Pulmonary artery endothelial cell (primary cell): ENCODE measurements at places on chromosomes 6 and 20. TPM values are rescaled to one million over a fixed set of nuclear protein-coding genes. Genes with fewer than 3 reads are reported as not detected.

- DNase-seq: no peak
Observed at GRCh38 chr6:117425431-117426153, at the start of gene ROS1. Gene ROS1, minus strand, starts transcription at chr6:117425942. Its CDS starts 286 bp downstream, at chr6:117425656.

GRCh38 chr6:36120539-36120938 is 9.8 kb upstream of the MAPK13 start:
- DNase-seq: no peak

GRCh38 chr20:45138561-45139300 is 14.5 kb upstream of the WFDC12 start:
- no peak for DNase-seq

Gene TUBB1
- not detected in 2 replicates for total RNA-seq

- DNase-seq: no peak
Observed at GRCh38 chr20:61879303-61879620, 186.4 kb downstream of the TAF4 start.

- no peak for DNase-seq
Observed at GRCh38 chr20:54118220-54119001, 48.0 kb upstream of the BCAS1 start.

Gene BMP2
- 16.1 and 24.2 TPM in 2 replicates for total RNA-seq

DNA sequence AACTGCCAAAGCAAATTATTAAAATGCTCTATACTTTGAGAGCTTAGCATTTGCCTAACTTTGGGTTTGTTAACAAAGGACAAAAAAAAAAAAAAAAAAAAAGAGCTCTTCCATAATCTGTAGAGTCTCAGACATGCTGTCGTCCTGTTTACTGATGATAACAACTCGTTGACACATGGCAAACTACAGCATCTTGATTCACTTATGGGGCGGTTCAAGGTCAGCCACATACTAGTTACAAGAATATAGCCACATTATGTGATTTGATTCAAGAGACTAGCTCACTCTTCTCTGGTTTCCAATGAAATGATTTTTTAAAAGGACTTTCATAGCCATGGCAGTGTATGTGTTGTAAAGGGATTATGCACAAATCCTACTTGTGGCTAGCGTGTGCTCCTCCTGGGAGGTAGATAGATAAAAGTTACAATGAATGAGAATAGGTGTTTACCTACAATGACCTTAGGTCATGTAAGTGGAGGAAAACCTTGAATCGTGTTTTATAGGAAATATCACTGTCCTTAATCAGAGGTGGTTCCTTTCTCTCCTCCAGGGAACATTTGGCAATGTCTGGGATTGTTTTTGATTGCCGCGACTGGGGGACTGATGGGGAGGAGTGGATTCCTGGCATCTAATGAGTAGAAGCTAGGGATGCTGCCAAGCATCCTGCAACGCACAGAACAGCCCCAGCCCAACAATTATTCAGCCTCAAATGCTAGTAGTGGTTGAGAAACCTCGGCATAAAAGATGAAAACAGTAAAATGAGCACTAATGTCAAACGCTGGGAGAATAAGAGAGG is 969.2 kb upstream of the SLC35B3 start:
- DNase-seq: no peak

GRCh38 chr6:42661540-42662153 is 60.8 kb downstream of the PRPH2 start:
- DNase-seq: peak; percentile 19

- DNase-seq: peak; percentile 22
Observed at GRCh38 chr20:51326201-51326819, 216.2 kb downstream of the NFATC2 start.

- DNase-seq: no peak
Observed at GRCh38 chr6:108142240-108142639, 23.6 kb upstream of the NR2E1 start.

DNA sequence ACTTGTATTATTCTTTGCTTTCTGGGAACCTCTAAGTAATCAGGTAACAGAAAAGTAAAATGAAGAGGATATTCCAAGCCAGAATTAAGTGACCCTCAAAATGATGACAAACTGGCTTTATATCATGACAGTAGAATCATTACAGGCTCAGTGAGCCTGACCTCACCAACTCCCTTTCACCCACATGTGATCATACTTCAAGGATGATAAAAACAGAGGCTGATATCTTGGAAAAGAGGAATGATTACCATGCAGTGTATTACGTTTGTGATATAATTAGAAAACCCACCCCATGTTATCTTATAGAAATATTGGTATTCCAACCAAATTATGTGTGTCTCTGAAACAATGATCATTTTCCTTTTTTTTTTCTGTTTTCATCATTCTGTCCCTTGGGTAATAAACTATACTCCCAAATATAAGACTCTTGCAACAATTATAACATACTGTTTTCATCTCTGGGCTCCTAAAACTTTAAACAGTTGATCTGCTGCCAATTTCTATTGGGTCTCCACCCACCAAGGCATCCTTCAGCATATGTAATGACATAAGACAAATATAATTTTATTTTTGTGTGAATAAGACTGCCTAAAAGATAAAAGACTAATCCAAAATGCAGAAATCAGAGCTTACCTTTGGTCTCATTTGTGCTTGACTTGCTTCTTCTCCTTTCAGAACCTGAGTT is 115.7 kb downstream of the DST start:
- no peak for DNase-seq

- no peak for DNase-seq
Observed at GRCh38 chr6:166005401-166005943, 162.2 kb downstream of the TBXT start.

- DNase-seq: no peak
Observed at GRCh38 chr20:51888291-51888690, 86.0 kb upstream of the SALL4 start.

DNA sequence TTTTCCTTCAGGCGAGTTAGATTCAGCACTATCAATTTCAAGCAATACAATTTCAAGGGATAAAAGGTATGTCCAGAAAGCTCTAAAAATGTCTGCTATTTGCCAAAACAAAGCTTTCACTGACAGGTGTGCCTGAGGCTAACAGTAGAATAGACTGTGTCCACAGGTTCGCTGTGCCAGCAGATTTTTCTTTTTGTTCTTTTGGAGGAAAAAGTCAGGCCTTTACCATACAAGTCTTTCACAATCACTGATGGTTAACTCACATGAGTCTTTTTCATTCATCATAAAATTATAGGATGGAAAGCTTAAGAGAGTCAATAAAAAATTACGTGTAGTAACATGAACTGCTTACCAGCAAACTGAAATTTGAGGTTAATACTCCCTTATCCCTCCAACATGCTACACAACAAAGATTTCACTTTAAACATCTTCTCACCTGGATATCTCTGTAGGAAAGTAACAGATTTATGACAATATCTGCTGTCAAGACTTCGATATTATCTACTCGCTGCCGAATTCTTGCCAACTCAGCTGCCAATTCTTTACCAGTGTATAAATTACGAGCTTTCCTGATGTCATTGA is 95.4 kb downstream of the MAP3K5 start:
- DNase-seq: no peak

Gene PRND
- total RNA-seq: 1.8 TPM in 1 of 2 replicates, not detected in the other

GRCh38 chr6:135004399-135004798 is 50.2 kb downstream of the HBS1L start:
- DNase-seq: no peak

- no peak for DNase-seq
Observed at GRCh38 chr6:113147544-113147943, 709.6 kb upstream of the MARCKS start.

DNA sequence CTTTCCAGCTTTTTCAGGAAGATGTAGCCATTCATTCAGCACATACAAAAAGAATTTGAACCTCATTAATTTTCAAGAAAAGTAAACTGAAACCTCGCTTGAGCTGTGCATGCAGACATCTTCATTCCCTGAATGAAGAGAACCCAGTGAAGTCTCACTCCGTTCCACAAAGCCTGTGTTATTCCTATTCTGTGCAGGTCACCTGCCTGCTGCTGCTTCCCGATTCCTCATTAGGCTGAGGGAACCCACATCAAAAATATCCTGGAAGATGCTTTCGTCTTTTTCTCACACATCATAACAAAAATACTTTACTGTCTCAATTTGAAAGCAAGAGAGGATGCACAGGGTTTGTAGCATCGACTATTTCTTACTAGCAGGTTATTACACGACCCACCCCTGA is 40.1 kb downstream of the TRMT6 start:
- no peak for DNase-seq

DNA sequence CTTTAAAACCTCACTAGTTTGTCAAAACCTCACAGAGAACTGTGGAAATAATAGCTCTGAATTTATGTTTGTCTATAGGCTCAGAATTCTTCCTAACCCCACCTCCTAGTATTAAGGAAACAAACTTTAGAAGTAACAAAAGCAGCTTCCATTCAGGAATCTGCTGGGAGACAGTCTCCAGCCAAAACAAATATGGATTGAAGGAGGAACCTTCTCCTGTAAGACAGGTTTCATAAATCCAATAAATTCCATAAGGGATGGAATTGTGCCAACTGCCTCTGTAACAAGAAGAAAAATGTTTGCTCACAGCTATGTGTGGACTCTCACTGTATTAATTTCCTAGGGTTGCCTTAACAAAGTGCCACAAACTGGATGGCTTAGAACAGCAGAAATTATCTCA is 7.5 kb downstream of the SYCP2 start:
- no peak for DNase-seq

- DNase-seq: no peak
Observed at GRCh38 chr6:50381099-50381415, 331.3 kb upstream of the DEFB112 start.

Gene OR2B6
- total RNA-seq: not detected in 2 replicates

DNA sequence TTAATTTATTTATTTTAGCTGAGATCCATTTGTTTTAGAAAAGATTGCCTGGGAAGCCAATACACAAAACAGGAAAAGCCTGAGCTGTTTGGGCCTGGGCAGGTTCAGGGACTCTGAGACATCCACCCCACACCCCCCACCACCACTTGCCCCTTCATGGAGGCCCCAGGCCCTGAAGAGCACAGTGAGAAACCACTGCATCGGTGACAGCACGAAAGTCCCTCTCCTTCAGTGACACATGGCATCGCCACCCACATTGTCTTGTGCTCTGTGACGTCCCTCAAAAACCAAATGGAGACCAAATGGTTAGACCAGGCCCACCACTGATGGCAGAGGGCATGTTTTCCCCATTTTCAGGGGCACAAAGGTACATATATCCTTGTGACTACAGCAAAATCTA is 106.4 kb downstream of the SYNDIG1 start:
- DNase-seq: no peak

DNA sequence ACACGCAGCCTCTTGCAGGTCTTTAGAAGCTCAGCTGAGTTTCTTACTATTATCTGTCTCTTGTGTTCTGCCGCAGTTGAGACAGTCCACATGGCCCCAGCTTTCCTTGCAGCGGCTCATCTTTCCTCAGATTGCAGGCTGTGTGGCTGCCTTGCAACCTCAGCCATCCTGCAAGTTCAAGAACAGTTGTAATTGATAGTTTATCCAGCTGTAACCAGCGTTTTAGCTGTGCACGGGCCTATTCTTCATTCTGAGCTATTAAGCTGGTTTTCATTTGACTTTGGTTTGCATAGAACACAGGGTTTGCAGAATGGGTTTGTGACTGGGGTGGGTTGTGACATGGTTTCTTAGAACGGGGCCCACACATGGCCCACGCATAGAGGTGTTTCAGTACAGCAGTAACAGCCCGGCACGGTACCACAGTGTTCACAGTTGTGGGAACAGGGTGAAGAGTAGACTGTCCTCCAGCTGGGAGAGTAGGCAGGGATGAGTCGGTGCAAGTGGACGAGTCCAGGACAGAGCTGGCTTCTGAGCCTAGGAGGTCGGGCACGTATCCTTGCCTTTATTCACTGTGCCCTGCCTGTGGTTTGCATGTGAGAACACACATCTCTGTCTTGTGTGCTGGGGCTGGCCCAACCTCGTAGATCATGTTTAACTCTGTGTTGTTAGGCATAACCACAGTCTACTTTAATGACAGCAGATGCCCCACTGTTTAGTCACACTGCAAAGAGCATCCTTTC is 89.2 kb downstream of the RPP40 start:
- DNase-seq: no peak

Gene SNRPB2
- total RNA-seq: 62.3 and 73.4 TPM in 2 replicates

DNA sequence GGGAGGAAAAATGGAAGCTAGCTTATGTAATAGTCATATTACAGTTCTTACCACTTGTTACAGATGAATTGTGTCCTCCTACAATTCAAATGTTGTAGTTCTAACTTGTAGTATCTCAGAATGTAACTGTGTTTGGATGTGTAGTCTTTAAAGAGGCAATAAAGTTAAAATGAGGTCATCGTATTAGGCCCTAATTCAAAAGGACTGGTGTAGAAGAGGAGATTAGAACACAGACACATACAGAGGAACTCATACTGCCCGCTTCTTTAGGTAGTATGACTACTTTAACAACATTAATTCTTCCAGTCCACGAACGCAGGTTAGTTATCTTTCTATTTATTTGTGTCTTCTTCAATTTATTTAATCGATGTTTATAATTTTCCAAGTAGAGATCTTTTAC is 46.5 kb upstream of the TPD52L1 start:
- DNase-seq: no peak

- no peak for DNase-seq
Observed at GRCh38 chr6:158028421-158028820, 46.8 kb downstream of the SYNJ2 start.

Gene KCNB1
- total RNA-seq: under 0.01 TPM in 1 of 2 replicates, not detected in the other

Gene PDYN
- total RNA-seq: not detected in 2 replicates

DNA sequence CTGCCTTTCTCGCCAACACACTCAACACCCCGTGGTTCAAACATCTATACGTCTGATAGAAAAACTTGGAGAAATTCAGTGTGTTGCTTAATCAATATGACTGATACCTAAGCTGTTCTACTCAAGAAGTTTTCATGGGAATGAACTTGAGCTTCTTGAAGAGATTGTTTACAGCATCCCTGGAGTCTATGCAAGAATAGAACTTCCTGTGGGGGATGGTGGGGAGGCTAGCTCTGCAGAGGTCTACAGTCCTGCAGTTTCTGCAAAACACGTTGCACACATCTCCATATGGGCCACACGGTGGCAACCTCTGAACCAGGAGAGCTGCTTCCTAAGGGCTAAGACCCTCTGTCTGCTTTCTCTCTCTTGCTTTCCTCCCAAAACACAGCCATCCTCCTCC is 32.7 kb upstream of the FANCE start:
- DNase-seq: no peak

Gene LBP
- total RNA-seq: 0.07 TPM in 1 of 2 replicates, not detected in the other

GRCh38 chr20:49388744-49389143 is 93.7 kb downstream of the KCNB1 start:
- DNase-seq: no peak

- no peak for DNase-seq
Observed at GRCh38 chr6:3391902-3392458, 64.9 kb downstream of the SLC22A23 start.

- DNase-seq: no peak
Observed at GRCh38 chr6:156654919-156655918, 122.0 kb upstream of the ARID1B start.

- no peak for DNase-seq
Observed at GRCh38 chr6:111800821-111801220, 72.4 kb downstream of the FYN start.

Gene PSORS1C2
- total RNA-seq: not detected in 2 replicates

- DNase-seq: no peak
Observed at GRCh38 chr6:44025226-44025625, 102.0 kb downstream of the MRPL14 start.

- no peak for DNase-seq
Observed at GRCh38 chr6:121430514-121431460, 4.7 kb upstream of the GJA1 start.

Gene KCNG1
- total RNA-seq: 0.40 and 1.3 TPM in 2 replicates

GRCh38 chr6:7881765-7882500 is 28.7 kb downstream of the TXNDC5 start:
- no peak for DNase-seq
